ENCODE measurements at places on chromosomes 16 and 17.

GRCh38 chr17:29004081-29004692 is 1.6 kb downstream of the SEZ6 start:
- no peak overlapping the region for H3K4me3 ChIP-seq
- H3K27me3 ChIP-seq = peaks cover 47% of the 10 kb centered on the region
- no peaks in the 10 kb centered on the region for H3K4me1 ChIP-seq
- no peak for DNase-seq
- no peaks in the 10 kb centered on the region for H3K36me3 ChIP-seq

DNA sequence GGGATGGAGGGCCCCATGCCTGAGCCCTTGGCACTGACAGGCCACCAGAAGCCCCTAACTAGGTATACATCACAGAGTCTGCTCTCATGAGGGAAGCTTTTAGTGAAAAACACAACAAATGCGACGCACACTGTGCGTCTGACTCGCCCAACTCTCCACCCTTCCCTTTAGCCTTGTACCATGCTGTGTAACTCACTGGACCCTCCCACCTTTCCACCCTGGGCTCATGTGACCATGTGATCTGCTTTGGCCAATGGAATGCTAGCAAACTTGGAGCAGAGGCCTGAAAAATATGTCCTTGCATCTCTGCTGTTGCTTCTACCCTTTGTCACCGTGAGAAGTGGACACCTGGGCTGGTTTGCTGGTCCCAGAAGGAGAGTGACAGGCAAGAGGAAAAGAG is 21.6 kb downstream of the TK2 start:
- H3K27ac ChIP-seq = no peak overlapping the region
- no peak overlapping the region for H3K4me3 ChIP-seq
- H3K4me1 ChIP-seq = peaks cover 25% of the 10 kb centered on the region
- H3K27me3 ChIP-seq = no peaks in the 10 kb centered on the region
- peaks cover 75% of the 10 kb centered on the region for H3K36me3 ChIP-seq

GRCh38 chr16:10971560-10971961 is 27.2 kb downstream of the CLEC16A start:
- DNase-seq = no peak
- H3K36me3 ChIP-seq = peaks cover 31% of the 10 kb centered on the region

GRCh38 chr17:19686400-19687090 is 29.8 kb downstream of the SLC47A2 start:
- H3K27me3 ChIP-seq = no peaks in the 10 kb centered on the region
- H3K27ac ChIP-seq = no peak overlapping the region
- no peaks in the 10 kb centered on the region for H3K4me1 ChIP-seq

DNA sequence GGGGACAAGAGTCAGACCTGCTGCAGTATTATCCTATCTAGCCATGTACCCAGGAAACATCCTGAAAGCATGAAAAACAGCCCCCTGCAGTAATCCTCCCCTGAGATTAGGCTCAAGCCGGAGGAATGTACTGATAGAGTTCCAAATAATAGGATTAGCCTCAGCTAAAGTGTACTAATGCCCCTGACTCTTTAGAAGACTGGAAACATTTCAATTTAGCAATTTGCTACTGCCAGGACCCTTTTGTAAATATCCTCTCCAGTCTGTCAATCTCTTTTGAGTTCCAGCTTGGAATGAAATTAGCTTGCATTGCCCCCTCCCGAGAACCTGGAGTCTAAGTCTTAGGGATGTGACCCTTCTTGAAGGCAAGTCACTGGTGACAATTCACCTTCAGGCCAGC is 110.8 kb upstream of the DNAH9 start:
- no peaks in the 10 kb centered on the region for H3K27me3 ChIP-seq
- H3K4me1 ChIP-seq = no peaks in the 10 kb centered on the region
- no peak overlapping the region for H3K4me3 ChIP-seq
- no peak for DNase-seq
- no peak overlapping the region for H3K27ac ChIP-seq

DNA sequence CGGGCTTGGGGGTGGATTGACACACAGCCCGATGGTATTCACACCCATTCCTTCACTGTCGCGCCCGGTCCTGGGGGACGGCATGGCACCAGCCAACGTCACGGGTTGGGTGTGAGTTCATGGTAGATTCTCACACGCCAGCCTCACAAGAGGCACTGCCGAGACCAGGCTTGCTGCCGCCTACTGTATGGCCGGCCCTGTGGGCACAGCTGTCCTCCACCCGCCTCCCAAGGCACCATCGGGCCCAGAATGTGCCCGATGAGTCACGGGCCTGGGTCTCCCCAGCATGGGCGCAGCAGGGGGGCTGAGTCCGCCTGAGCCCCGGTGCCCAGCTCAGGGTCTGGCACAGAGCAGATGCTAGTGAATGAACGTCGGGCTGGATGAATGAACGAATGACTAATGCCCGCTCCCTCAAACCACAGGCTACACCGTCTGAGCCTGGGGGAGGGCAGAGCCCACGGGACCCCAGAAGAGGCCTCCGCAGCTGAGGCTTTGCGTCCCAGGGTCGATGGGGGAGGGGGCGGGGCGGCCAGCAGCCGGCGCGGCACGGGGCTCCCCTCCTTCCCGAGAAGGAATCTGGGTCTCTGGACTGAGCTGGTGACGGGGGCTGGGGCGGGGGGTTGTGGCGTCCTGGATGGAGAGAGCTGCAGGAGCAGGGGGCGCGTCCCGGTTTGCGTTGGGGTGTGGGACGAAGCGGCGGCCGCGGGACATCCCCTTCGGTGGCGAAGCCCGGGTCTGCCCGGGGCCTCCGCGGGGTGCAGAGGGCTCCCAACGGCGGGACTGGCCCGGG is 829 bp downstream of the PITPNM3 start:
- H3K4me3 ChIP-seq = peak overlapping the region; percentile 51
- DNase-seq = no peak
- peaks cover 85% of the 10 kb centered on the region for H3K4me1 ChIP-seq

DNA sequence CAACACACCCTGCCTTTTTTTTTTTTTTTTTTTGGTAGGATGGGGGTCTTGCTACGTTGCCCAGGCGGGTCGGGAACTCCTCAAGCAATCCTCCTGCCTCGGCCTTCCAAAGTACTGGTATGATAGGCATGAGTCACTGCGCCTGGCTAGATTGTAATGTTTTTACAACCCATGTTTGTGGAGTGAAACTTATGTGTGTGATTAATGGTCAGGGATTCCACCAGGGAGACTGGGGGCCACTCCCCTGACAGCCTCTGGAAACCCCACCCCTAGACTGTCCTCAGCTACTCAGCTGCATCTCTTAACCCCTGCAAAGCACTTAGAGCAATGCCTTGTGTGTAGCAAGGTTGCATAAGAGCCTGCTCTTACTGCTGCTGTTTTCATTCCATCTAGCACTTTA is 220.5 kb downstream of the PARN start:
- H3K4me3 ChIP-seq = no peak overlapping the region
- H3K36me3 ChIP-seq = no peaks in the 10 kb centered on the region
- H3K27ac ChIP-seq = no peak overlapping the region
- DNase-seq = no peak
- H3K4me1 ChIP-seq = peaks cover 4% of the 10 kb centered on the region

DNA sequence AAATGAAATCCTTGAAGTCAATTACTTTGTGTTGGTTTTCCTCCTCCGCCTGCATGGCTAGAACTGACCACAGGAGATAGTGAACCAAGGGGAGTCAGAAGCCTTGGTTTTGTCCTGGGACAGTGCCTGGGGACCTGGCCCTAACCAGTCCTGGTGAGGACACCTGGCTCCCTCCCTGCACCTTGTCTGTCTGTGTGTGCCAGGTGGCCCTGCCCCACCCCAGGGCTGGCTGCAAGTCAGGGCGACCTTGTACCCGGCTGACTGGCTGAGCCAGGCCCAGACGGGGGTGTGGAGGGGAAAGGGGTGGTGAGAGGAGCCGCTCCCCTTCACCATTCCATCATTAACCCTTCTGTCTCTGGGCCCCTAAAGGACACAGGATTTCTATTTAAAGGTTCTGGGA is 3.4 kb downstream of the RAPGEFL1 start:
- H3K27ac ChIP-seq = no peak overlapping the region
- H3K27me3 ChIP-seq = no peaks in the 10 kb centered on the region
- no peak overlapping the region for H3K4me3 ChIP-seq
- H3K4me1 ChIP-seq = peaks cover 22% of the 10 kb centered on the region
- H3K36me3 ChIP-seq = peaks cover 7% of the 10 kb centered on the region
- DNase-seq = no peak

GRCh38 chr16:83958137-83958845 is 5.3 kb downstream of the OSGIN1 start:
- DNase-seq = no peak
- no peaks in the 10 kb centered on the region for H3K4me1 ChIP-seq
- H3K36me3 ChIP-seq = no peaks in the 10 kb centered on the region
- no peak overlapping the region for H3K4me3 ChIP-seq

DNA sequence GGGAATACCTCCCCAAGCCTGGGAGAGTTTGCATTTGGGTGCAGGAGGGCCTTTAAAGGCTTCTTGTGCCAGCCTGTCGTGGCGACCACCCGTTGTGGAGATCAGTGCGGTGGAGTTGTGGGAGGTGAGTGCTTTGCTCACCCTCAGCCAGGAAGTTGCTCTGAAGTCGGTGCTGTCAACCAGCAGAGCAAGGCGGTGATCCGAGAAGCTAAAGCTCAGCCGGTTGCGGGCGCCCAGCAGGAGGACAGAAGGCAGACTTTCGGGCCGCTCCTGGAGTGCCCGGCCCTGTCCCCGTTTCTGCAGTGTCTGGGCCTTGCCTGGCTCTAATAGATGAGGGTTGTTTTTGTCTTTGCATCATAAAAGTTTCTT is 1.4 kb downstream of the UBE2I start:
- peak; percentile 89 for DNase-seq
- H3K27me3 ChIP-seq = no peaks in the 10 kb centered on the region
- peaks cover 24% of the 10 kb centered on the region for H3K4me1 ChIP-seq
- H3K4me3 ChIP-seq = peak overlapping the region; percentile 85

DNA sequence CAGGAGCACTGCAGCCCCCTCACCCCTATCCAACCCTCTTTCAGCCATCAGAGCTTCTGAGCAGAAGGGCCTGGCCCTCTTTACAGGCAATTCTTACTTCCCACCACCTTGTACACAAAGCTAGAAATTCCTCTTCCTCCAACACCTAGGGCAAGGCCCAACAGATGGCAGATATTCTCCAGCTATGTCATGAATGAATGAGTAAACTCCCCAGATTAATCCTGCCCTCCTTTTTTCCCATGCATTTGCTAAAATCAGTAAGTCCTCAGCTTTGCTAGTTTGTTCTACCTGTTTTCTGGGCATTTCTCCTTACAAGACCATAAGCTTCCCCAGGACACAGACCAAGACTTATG is 20.4 kb upstream of the MRPS23 start:
- no peak for DNase-seq
- no peak overlapping the region for H3K4me3 ChIP-seq
- H3K27ac ChIP-seq = no peak overlapping the region
- peaks cover 29% of the 10 kb centered on the region for H3K27me3 ChIP-seq
- peaks cover 42% of the 10 kb centered on the region for H3K36me3 ChIP-seq

- H3K4me3 ChIP-seq = no peak overlapping the region
- DNase-seq = no peak
- H3K27ac ChIP-seq = no peak overlapping the region
These were observed 9.8 kb upstream of the SLC6A2 start for GRCh38 chr16:55645986-55646385.

DNA sequence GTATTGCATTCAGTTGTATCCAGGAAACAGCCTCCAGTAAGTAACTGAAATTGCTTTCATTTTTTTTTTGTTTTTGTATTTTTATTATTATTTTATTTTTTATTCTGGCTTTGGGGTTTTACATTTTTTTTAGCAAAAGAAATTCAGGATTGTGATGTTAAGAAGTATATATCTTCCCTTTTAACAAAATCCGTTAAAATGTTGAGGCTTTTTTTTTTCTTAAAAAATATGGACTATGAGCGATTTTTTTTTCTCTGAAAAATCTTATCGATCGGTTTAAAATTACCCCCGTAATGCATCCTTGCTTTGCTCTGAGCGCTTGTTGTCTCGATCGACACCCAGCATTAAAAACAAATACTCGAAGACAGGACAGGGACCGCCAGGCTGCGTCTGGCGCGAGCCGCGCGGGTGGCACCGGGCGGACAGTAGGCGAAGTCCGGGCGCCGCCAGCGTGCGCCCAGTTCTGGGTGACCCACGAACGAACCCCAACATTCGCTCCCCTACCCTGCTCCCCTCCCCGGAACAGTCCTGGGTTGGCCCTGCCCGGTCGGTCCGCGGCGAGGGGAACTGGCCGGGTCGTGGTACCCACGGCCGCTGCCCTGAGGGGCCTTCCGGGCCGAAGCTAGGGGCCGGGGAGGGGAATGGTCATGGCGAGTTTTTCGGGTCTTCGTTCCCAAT is 482 bp downstream of the BAHCC1 start:
- no peak for DNase-seq
- peak overlapping the region; percentile 79 for H3K4me3 ChIP-seq
- no peaks in the 10 kb centered on the region for H3K36me3 ChIP-seq
- peak overlapping the region; percentile 90 for H3K27ac ChIP-seq
- peaks cover 78% of the 10 kb centered on the region for H3K27me3 ChIP-seq

DNA sequence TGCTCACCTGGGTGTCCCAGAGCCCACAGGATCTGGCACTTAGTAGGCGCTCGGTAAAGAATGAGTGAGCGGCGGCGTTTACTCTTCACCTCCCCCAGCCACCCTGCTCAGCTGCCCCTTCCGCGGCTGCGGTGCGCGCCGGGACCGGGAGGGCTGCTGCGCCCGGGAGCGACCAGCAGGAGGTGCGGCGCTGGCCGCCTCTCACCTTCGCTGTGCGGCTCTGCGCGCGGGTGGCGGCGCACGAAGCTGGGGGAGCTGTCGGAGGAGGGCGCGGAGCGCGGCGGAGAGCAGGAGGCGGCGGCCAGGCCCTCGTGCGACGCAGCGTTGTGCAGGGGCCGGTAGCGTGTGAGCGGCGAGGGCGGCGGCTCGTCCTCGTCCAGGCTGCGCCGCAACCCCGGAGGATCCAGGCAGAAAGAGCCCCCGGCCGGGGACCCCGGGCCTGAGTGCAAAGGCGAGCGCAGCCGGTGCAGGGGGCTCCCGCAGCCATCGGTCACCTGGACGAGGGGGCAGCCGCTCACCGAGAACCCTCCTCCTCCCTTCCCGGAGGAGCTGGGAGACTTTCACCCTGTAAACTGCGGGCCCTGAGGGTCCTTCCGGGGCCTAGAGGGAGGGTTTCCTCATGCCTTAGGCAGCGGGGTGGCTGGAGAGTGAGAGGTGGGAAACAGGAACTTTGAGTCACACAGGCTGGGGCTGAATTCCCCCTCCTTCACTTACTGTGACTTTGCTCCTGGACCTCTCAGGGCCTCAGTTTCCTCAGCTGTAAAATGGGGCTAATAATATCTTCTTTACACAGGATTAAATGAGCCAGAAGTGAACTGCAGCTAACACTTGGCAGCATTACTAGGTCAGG is 12.5 kb downstream of the SAMD14 start:
- H3K36me3 ChIP-seq = no peaks in the 10 kb centered on the region
- H3K4me3 ChIP-seq = peak overlapping the region; percentile 32
- peak; percentile 87 for DNase-seq
- H3K4me1 ChIP-seq = peaks cover 15% of the 10 kb centered on the region
- no peaks in the 10 kb centered on the region for H3K27me3 ChIP-seq
